ENCODE measurements at places on chromosomes 6 and 20.

DNA sequence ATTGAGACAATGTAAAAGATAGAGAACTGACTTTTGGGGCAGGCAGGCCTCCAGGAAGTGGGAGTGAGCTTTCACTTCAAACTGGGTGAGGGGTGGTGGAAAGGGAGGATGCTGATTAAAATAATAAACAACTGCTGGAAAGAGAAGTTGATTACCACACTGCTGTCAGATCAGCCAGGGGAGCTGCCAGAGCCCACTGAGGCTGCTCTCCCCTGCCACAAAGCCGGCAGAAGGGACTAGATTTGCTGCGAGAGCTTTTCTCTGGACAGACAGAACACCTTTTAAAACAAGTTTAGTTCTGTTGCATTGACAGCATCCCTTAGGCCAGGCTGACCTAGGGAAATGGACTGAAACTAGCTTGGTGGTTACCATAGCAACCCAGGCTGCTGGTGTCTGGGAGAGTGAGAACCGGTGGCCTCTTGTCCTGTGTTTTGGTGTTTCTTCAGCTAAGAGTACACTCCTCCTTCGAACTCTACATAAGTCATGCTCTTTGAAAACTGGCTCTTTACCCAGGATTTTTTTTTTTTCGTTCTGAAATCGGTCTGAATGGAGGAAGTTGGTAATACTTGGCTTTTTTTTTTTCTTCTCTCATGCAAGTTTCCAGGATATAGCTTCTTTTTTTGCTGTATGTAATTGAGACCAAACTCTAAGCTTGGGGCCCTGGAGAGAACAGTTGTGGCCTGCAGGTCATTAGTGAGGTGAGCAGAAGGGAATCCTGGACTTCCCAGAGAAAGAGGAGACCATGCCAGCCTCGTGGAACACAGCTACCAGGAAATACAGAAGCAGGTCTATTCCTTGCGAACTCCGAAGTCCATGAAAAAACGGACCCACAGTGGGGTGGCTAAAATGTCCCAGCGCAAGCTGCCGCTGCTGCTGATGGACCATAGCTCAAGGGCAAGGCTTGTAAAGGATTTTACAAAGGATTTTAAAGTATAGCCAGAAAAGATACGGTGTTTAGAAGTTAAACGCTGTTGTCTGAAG, 374.4 kb downstream of the UTRN start:
- no peak for DNase-seq

GRCh38 chr6:25883991-25884390, 9.9 kb upstream of the SLC17A3 start:
- DNase-seq = no peak

GRCh38 chr20:62622877-62623487, 19.3 kb upstream of the SLCO4A1 start:
- DNase-seq = no peak

- no peak for DNase-seq
Measured at GRCh38 chr6:26067367-26067766, 19.9 kb upstream of the HFE start.

- DNase-seq = no peak
Measured at GRCh38 chr6:79672631-79673111, 41.5 kb downstream of the SH3BGRL2 start.

DNA sequence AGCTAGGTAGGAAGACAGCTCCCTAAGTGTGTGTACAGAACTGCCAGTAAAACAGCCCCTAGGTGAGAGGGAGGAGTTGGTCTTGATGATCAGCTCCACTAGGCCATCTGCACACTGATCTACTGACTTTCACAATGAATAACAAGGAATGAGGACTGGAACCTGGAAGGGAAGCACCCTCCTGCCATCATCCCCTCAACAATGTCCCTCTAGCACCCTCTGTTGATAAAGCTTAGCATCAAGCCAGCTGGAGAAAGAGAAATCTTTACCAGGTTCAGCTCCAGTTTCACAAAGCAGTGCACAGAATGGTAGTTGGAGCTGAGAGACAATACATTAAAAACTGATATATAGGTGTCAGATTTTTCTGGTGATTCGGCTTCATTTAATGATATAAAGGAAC, 57.2 kb upstream of the IRAK1BP1 start:
- DNase-seq = no peak

- DNase-seq = no peak
Measured at GRCh38 chr6:146240807-146241206, 211.9 kb downstream of the GRM1 start.

GRCh38 chr20:42531508-42531961, 658.2 kb downstream of the PTPRT start:
- DNase-seq = no peak

- peak; percentile 63 for DNase-seq
Measured at GRCh38 chr6:7129784-7130569, 22.2 kb downstream of the RREB1 start.

GRCh38 chr20:34954904-34955230, 739 bp downstream of the GSS start:
- DNase-seq = no peak

DNA sequence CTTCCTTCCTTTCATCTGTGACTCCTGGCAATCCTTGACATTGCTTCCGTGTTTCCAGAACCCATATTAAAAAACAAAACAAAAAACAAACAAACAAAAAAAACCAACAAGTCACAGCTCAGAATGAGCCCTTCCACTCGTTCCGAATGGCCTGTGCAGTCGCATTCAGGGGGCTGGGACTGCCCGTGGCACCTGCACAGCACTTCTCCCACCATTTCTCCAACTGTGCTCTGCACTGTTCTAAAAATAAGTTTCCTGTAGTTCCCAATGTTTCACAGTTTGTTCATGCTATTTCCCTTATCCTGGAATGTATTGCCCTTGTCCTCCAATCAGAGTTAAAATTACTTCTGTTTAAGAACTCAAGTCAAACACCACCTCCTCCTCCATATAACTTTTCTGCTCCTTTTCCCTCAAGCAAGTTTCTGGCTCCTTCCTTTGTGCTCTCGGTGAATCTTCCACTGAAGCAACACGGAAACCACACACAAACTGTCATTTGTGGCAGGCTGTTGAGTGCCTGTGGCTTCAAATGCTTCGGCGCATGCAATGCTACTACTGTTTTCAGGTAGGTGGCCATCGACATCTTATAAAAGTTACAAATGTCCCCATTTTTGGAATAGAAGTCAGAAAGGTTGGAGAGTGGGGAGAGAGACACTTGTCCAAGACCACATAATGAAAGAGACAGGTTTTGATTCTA, 57.7 kb downstream of the PDE10A start:
- no peak for DNase-seq

DNA sequence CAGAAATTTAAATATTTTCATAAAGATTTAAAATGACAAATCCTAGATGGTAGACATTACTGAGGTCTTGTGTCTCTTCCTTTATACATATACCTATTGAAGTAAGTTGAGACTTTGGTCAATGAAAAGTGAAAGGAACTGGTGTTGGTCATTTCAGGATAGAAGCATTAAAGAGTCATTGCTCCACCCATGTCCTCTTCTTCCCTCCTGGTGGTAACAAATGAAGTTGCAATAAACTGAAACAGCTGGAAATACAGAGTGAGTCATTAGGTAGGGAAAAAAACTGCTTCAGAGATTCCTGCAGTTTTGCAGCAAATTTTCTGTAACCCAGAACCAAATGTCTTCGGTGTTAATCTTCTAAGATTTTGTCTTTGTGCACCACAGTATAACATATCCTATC, 448.0 kb downstream of the EYS start:
- DNase-seq = no peak

- DNase-seq = no peak
Measured at GRCh38 chr20:17494201-17494600, 37.0 kb downstream of the BFSP1 start.

GRCh38 chr6:43105538-43106222, 29.6 kb downstream of the PTK7 start:
- no peak for DNase-seq

Data from bone marrow (tissue), 2 donors.